ENCODE measurements at places on chromosomes 4 and X.

DNA sequence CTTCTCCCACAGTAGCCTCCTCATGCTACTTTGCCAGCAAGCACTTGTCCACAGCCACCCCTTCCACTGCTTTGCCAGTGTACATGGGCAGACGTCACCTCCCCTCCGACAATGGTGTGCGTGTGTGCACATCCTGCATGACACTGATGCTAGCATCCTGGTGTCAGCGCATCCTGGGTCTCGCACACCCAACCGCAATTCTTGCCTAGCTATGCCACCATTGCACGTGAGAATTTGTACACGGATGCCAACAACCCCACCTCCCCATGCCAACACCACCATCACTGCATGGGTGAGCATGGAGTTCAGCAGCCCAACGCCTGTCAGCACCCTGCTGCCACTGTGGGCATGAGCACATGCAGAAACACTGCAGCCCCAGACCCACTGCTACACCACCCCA, 550.0 kb downstream of the STPG2 start:
- no peaks in the 10 kb centered on the region for H3K36me3 ChIP-seq
- no peak overlapping the region for H3K27ac ChIP-seq
- no peak for ATAC-seq
- no peaks in the 10 kb centered on the region for H3K27me3 ChIP-seq

DNA sequence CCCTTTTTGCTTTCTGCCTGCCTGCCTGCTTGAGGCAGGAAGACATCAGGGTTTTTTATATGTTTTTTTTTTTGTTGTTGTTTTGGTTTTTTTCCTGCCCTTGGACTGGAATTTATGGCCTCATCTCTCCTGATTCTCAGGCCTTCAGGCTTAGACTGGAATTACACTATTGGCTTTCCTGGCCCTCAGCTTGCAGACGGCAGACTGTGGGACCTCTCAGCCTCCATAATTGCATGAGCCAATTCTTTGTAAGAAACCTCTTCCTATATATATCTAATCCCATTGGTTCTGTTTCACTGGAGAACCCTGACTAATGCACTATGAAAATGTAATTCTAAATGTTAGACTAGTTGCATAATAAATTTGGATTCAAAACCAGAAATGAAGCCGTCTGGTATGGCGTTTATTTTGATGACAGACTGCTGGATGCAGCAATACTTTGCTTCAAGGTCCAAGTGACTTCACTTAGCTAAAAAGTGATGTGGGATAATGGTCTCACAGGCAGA, 59.0 kb downstream of the SEL1L3 start:
- H3K27me3 ChIP-seq = no peaks in the 10 kb centered on the region
- H3K4me3 ChIP-seq = no peak overlapping the region
- no peak overlapping the region for H3K27ac ChIP-seq

GRCh38 chr4:89196056-89196674, 84.8 kb downstream of the TIGD2 start:
- H3K27ac ChIP-seq = no peak overlapping the region
- no peaks in the 10 kb centered on the region for H3K36me3 ChIP-seq
- H3K27me3 ChIP-seq = no peaks in the 10 kb centered on the region
- no peaks in the 10 kb centered on the region for H3K4me1 ChIP-seq

- H3K4me3 ChIP-seq = no peak overlapping the region
- H3K4me1 ChIP-seq = no peaks in the 10 kb centered on the region
- ATAC-seq = no peak
- no peak overlapping the region for H3K27ac ChIP-seq
These were observed 482.4 kb downstream of the C4orf33 start for GRCh38 chr4:129578336-129578735.

GRCh38 chr4:188023682-188024081, 28.1 kb downstream of the ZFP42 start:
- H3K4me3 ChIP-seq = no peak overlapping the region
- H3K36me3 ChIP-seq = no peaks in the 10 kb centered on the region
- H3K4me1 ChIP-seq = no peaks in the 10 kb centered on the region
- H3K27me3 ChIP-seq = no peaks in the 10 kb centered on the region
- no peak for ATAC-seq
- no peak overlapping the region for H3K27ac ChIP-seq

DNA sequence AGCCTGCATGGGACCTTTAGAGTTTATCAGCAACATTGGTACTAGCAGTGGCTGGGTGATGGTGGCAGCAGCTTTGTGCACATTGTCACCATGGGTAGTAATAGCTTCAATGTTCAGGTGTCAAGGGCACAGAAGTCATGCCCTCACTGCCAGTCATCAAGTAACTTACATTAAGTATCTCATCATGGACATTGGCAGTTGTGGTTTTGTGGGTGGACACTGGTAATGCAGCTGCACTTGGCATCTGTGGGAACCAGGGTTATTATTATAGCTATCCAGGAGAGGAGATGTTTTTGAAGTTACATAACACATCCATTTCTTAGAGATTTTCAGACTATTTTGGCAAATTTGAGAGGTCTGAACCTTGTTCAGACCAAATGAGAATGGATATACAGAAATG, 243.2 kb upstream of the NOCT start:
- ATAC-seq = no peak
- H3K27me3 ChIP-seq = no peaks in the 10 kb centered on the region
- no peak overlapping the region for H3K4me3 ChIP-seq
- H3K4me1 ChIP-seq = no peaks in the 10 kb centered on the region

- no peaks in the 10 kb centered on the region for H3K27me3 ChIP-seq
- H3K4me3 ChIP-seq = no peak overlapping the region
- ATAC-seq = no peak
- no peaks in the 10 kb centered on the region for H3K4me1 ChIP-seq
- H3K27ac ChIP-seq = no peak overlapping the region
- no peaks in the 10 kb centered on the region for H3K36me3 ChIP-seq
These were observed 55.1 kb downstream of the NAF1 start for GRCh38 chr4:163111588-163111987.

GRCh38 chrX:22037911-22038537, 5.9 kb downstream of the PHEX start:
- H3K4me1 ChIP-seq = no peaks in the 10 kb centered on the region
- H3K27ac ChIP-seq = no peak overlapping the region
- no peak overlapping the region for H3K4me3 ChIP-seq
- H3K27me3 ChIP-seq = no peaks in the 10 kb centered on the region
- ATAC-seq = no peak

GRCh38 chrX:79466636-79467035, 99.5 kb upstream of the ITM2A start:
- H3K36me3 ChIP-seq = no peaks in the 10 kb centered on the region
- no peak for ATAC-seq
- H3K4me1 ChIP-seq = no peaks in the 10 kb centered on the region
- H3K4me3 ChIP-seq = no peak overlapping the region
- no peaks in the 10 kb centered on the region for H3K27me3 ChIP-seq
- no peak overlapping the region for H3K27ac ChIP-seq

- ATAC-seq = no peak
- H3K27me3 ChIP-seq = no peaks in the 10 kb centered on the region
- H3K4me1 ChIP-seq = no peaks in the 10 kb centered on the region
- H3K4me3 ChIP-seq = no peak overlapping the region
- no peaks in the 10 kb centered on the region for H3K36me3 ChIP-seq
These were observed 164.0 kb upstream of the FGF13 start for GRCh38 chrX:138875472-138875871.

- no peaks in the 10 kb centered on the region for H3K27me3 ChIP-seq
- no peak for ATAC-seq
- H3K36me3 ChIP-seq = no peaks in the 10 kb centered on the region
- H3K4me3 ChIP-seq = no peak overlapping the region
- H3K27ac ChIP-seq = no peak overlapping the region
These were observed 126.6 kb downstream of the PLS3 start for GRCh38 chrX:115687595-115687994.

DNA sequence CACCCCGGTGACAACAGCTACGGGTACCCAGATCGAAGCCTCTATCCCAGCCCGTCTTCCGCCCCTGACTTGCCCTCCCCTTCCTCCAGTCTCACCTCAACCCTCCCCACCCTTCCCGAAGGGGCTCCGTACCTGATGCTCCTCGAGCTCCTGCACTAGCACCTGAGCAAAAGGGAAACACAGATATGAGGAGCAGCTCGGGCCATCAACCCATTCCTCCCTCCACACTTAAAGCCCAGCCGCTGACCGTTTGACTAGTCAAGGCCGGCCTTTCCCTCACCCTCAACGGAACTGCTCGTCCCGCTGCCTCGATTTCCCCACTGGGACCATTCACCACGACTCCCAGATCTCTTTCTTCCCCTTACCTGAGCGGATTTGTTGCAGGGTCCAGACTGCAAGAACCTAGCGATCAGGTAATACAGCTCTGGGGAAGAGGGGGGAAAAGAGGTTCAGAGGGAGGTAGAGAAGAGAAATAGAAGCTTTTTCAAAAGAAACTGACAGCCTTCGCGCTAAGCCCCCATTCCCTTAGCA, 731 bp downstream of the BRWD3 start:
- H3K4me3 ChIP-seq = peak overlapping the region; percentile 97
- peaks cover 13% of the 10 kb centered on the region for H3K4me1 ChIP-seq
- ATAC-seq = no peak

DNA sequence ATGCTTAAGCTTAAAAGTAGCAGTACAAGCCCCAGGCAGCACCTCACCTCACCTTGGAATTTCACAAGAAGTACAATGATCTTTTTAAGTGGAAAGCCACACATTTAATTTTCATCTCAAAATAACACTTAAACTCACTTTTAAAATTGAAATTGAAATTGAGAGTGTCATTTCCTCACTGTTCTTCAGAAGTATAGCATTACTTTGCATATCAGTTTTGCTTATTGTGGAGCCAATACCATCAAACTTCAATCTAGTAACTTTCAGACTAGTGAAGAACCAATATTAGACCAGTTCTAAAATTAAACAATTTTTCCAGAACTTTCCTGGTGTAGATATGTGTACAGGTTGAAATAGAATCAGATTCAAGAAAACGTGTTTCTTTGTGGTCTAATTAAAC, 242.4 kb downstream of the NDST4 start:
- ATAC-seq = no peak
- no peak overlapping the region for H3K4me3 ChIP-seq
- no peaks in the 10 kb centered on the region for H3K36me3 ChIP-seq
- H3K27me3 ChIP-seq = no peaks in the 10 kb centered on the region
- no peak overlapping the region for H3K27ac ChIP-seq

DNA sequence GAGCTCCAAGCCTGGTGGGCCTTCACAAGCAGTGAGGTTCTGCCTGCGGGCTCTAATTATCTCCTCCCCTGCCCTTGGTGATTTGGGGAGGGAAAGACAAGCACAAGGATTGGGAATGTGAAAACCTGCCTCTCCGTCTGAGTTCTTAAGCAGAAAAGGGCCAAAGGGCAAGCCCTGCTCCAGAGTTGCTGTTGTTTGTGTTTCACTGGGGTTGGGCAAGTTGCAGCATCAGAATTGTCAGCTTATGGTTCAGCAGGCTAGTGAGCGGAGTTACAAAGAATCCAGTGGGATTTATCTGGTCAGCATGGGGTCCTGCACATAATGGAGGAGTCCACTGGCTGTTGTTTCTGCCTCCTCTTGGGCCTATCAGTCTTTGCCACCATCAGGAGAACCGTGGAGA, 60.5 kb downstream of the NHS start:
- no peak for ATAC-seq
- no peaks in the 10 kb centered on the region for H3K4me1 ChIP-seq
- H3K27ac ChIP-seq = no peak overlapping the region
- H3K36me3 ChIP-seq = no peaks in the 10 kb centered on the region
- H3K27me3 ChIP-seq = no peaks in the 10 kb centered on the region

DNA sequence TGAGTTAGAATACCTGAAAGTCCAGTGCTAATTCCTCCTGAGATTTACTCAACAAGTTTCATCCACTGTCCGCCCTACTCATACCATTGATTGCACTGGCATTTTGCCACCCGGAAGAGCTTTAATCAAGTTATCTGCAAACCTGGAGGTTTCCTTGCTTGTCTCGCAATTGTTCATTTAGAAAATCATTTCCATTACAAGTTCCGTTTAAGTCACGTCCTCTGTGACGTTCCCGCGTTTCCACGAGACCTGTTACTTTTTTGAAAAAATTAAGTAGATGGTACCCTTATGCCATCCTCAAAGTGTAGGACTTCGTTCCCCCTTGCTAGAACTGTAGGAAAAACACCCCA, 761 bp upstream of the FRYL start:
- H3K4me1 ChIP-seq = peaks cover 18% of the 10 kb centered on the region
- ATAC-seq = no peak
- no peaks in the 10 kb centered on the region for H3K36me3 ChIP-seq
- peak overlapping the region; percentile 70 for H3K4me3 ChIP-seq

DNA sequence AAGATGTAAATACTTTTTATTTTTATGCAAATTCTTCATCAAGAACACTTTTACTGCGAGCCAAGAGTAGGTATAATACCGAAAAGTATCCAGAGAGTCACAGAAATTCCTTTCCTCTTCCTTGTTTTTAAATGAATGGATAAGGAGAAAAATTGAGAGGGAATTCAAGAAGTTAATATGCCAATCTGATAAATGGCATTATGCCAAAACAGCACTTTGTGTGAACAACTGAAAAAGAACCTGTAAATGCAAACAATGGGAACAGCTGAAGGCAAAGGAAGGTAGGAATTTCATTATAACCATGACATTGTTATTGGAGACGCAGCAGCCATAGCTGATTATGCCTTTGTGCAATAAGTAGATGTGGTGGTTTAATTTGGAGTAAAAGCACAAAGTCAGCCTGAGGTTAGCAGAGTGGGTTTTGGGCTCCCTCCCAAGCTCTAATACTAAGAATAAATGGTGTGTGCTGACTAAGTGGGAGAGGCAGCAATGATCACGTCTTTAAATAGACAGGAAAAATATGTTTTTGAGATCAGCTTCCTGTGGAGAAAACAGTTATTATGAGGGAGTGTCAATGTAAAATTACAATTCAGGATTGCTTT, 209.8 kb upstream of the NDST4 start:
- H3K27ac ChIP-seq = no peak overlapping the region
- no peaks in the 10 kb centered on the region for H3K27me3 ChIP-seq
- no peaks in the 10 kb centered on the region for H3K4me1 ChIP-seq
- no peak overlapping the region for H3K4me3 ChIP-seq
- H3K36me3 ChIP-seq = no peaks in the 10 kb centered on the region

GRCh38 chr4:6913350-6913905, 3.8 kb downstream of the TBC1D14 start:
- no peak overlapping the region for H3K27ac ChIP-seq
- H3K27me3 ChIP-seq = no peaks in the 10 kb centered on the region
- no peak for ATAC-seq
- no peaks in the 10 kb centered on the region for H3K36me3 ChIP-seq
- no peak overlapping the region for H3K4me3 ChIP-seq
- peaks cover 87% of the 10 kb centered on the region for H3K4me1 ChIP-seq

- H3K27me3 ChIP-seq = no peaks in the 10 kb centered on the region
- no peak overlapping the region for H3K27ac ChIP-seq
- H3K4me1 ChIP-seq = no peaks in the 10 kb centered on the region
- no peaks in the 10 kb centered on the region for H3K36me3 ChIP-seq
- H3K4me3 ChIP-seq = no peak overlapping the region
These were observed 92.3 kb upstream of the SHOX start for GRCh38 chrX:538311-538710.

All from gastroesophageal sphincter (tissue), 4 donors.